Osteocyte (in vitro differentiated cells): ENCODE measurements at places on chromosomes 4 and X. TPM values are rescaled to one million over a fixed set of nuclear protein-coding genes. Genes with fewer than 3 reads are reported as not detected.
A peak's percentile ranks its signal among the peaks of the same experiment; 100 is the strongest.

ABCG2 gene
- 0.24 TPM in 1 of 2 replicates, not detected in the other for total RNA-seq

HPGDS gene
- total RNA-seq: not detected in 2 replicates

GRCh38 chr4:25813448-25814106 is 49.2 kb downstream of the SEL1L3 start:
- no peak for DNase-seq

- no peak for DNase-seq
Observed at GRCh38 chr4:153366486-153366885, 22.0 kb downstream of the MND1 start.

- no peak for DNase-seq
Observed at GRCh38 chrX:49129427-49129826, 5.9 kb upstream of the GPKOW start.

DNA sequence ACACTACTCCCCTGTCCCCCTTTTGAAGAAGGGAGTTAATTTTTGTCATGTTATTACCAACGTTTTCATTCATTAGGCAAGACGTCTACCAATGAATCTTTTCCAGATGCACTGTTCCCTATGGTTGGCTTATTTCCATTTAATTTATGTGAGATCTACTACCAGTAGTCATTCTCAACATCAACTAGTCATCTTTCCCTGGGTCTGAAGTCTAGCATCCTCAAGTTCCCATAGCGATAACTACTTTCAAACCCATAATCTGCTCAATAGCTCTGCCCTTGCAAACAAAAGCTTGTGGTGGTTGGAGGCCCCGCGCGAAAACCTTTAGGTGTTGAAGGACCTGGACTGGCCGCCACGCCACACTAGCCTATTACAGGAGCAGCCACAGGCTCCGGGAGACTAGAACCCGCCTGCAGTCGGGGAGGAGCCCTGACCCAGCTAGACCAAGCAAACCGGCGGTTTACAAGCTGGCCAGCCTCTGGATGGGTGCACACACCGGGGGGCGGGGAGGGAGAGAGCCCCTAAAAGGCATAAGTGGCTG is 746 bp downstream of the PPAT start:
- peak; percentile 85 for DNase-seq
